ENCODE measurements at places on chromosomes 3 and 15. TPM values are rescaled to one million over a fixed set of nuclear protein-coding genes. Genes with fewer than 3 reads are reported as not detected.

Gene DALRD3
- 22.3 TPM for total RNA-seq

Gene EXOG
- total RNA-seq: 10.9 TPM

Gene SOX2
- total RNA-seq: 0.87 TPM

Gene ROPN1
- total RNA-seq: not detected

Measured in A549 treated with RU486 at 1 μM for 4 hours (cell line).